NCI-H1694 treated with DMSO at 0.1 percent for 48 hours (cell line): ENCODE measurements at places on chromosomes 12 and 14.
A peak's percentile ranks its signal among the peaks of the same experiment; 100 is the strongest.

- DNase-seq = no peak
Observed at GRCh38 chr14:36938678-36939077, 233.7 kb downstream of the SLC25A21 start.

- no peak for DNase-seq
Observed at GRCh38 chr14:80770114-80770908, 171.2 kb downstream of the CEP128 start.

DNA sequence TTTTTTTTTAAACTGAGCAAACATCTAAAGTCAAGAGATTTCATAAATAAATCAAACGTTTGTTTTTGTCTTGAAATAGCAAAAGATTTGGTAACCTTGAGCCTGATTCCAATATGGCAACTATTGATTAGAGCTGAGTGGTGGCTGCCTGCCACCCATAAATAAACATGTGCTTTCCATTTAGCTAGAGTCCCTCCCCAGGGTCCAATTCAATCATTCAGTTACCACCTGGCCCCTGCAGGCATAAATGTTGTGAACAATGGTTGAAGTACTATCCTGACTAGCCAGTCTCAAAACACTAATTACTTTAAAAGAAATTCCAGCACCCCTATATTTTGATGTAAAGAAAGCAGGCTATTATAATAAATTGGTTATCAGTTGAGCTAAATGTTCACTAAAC, 129.7 kb upstream of the GRIP1 start:
- no peak for DNase-seq

GRCh38 chr14:22432348-22432976, 156.6 kb downstream of the DAD1 start:
- DNase-seq = no peak

GRCh38 chr12:6953442-6954315, 2.5 kb downstream of the PTPN6 start:
- no peak for DNase-seq

- no peak for DNase-seq
Observed at GRCh38 chr12:117098361-117099217, 627 bp downstream of the TESC start.

- DNase-seq = peak; percentile 74
Observed at GRCh38 chr14:61456720-61457119, 135.3 kb downstream of the PRKCH start.

GRCh38 chr14:103136388-103137271, 13.4 kb downstream of the TNFAIP2 start:
- DNase-seq = no peak

GRCh38 chr14:35261774-35262173, 30.4 kb upstream of the PSMA6 start:
- no peak for DNase-seq

DNA sequence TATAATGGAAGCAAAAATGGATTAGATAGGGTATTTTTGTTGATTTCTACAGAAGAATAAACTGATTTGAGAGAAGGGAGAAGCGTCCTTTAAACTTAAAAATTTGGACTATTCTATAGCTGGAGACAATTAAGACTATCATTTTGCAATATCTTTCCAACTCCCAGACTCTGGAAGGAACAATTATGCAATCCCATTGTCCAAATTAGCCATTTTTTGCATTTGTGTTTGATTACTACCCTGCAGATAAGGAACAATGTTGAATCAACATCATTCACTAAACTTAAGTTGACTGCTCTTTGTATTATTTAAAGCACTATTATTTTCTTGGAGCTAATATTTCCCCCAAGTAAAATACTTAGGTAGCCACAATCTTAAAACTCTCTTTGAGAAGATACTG, 34.8 kb upstream of the SELPLG start:
- no peak for DNase-seq

GRCh38 chr12:98406378-98406777, 109.0 kb upstream of the TMPO start:
- no peak for DNase-seq

DNA sequence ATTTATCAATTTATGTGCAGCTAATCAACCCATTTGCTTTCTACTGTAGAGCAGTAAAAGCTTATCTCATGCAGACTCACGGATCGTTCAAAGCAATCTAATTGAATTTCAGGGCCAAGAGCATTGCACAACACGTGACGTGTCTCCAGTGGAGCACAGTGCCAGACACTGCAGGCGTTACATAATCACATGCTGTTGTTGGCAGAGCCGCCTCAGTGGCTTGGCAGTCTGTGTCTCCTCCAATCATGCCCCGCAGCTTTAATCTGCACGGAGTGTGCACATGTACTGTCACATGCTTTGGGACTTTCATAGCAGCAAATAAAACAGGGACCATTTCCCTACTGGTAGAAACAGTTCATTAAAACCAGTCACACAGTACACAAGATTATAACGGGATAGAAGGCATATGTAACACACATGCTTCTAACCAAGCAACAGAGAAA, 309.3 kb downstream of the ITPR2 start:
- no peak for DNase-seq

- no peak for DNase-seq
Observed at GRCh38 chr14:55410876-55411275, 754 bp downstream of the ATG14 start.

- DNase-seq = peak; percentile 51
Observed at GRCh38 chr12:10364815-10365622, 24.8 kb downstream of the KLRK1 start.

DNA sequence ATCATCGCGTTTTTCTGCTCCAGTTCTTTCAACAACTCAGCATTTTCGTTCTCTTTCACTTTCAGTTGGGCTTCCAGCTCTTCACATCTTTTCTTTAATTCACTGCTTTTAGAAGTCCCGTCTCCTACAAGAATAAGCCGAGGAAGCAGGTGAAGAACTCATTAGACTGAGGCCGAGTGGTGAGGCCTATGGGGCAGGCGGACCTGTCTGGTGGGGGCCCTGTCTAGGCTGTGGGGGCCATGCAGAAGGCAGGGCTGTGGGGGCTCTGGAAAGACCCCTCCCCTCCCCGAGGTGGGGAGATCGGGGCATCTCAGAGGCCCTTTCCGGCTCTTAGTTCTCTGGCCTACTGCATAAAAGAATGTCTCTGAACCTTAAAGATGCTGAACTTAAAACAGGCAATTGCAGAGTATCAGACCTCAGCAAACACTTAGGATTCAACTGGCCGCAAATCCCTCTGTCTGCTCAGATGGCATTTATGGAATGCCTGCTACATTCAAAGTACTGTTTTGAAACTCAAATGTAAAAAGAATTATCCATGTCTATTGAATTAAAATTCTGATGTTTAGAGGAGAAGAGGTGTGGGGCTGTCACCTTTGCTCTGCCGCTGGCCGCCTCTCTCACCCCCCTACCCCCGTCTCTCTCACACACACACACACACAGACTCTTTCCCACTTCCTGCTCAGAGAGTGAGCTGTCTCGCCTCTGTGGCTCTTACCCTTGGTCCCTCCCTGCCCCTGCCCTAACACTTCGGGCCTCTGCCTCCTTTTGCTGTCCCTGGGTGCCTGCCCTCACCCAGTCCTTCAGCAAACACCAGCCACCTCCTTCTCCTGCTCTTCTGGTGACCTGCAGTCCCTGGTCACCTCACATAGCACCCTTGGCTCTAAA, 34.7 kb downstream of the CCDC92 start:
- no peak for DNase-seq

DNA sequence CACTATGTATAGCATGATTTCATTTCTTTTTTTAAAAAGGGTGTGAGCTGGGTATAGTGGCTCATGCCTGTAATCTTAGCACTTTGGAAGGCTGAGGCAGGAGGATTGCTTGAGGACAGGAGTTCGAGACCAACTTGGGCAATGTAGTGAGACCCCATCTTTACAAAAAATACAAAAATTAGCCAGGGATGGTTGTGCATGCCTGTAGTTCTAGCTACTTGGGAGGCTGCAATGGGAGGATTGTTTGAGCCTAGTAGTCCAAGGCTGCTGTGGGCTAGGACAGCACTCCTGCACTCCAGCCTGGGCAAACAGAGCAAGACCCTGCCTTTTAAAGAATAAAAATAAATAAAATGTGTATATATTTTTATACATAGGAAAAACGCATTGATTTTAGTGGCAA, 43.0 kb downstream of the DIP2B start:
- no peak for DNase-seq

- DNase-seq = no peak
Observed at GRCh38 chr14:75258079-75258802, 20.4 kb upstream of the FOS start.
